ENCODE measurements at places on chromosomes 6 and 20.

- DNase-seq: no peak
These were observed 16.4 kb downstream of the TAAR2 start for GRCh38 chr6:132607544-132608233.

DNA sequence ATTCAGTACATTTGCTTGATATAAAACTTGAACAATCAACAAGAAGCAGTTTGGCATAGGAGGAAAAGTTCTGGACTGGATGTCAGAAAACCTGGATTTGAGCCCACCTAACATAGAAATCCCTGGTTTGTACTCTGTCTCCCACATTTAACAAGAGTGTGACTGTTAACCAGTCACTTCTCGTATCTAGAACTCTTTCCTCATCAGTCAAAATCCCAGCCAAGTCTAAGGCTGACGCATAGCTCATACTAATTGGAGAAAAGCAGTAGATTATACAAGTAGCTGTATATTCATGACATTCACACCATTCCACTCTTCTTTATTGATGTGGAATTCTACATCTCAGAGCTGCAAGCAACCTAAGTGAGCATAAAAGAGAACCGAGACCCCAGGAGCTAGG is 222.7 kb downstream of the PHACTR1 start:
- DNase-seq: no peak

DNA sequence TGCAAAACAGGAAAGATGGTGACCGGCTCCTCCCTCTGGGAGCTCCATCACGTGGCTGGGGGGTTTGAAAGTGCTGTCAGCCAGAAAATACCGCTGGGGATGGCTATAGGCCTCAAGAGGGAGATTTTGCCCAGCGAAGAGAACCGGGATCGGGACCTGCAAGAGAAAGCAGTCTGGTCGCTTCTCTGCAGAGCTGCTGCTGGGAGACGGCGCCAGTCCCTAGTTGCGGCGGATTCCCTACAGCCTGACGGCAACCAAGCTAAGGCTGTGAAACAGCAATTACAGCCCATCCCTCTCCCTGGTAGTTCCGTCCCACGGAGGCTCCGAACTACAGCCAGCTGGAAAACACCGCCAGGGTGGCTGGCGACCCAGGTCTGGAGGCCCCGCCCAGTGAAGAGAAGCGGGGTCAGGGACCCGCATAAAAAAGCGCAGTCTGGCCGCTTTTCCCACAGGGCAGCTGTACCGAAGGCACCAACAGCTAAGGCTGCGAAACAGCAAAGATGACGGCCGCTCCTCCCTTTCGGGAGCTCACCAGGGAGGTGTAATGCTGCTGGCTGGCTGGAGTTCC is 238.1 kb upstream of the IRAK1BP1 start:
- no peak for DNase-seq

DNA sequence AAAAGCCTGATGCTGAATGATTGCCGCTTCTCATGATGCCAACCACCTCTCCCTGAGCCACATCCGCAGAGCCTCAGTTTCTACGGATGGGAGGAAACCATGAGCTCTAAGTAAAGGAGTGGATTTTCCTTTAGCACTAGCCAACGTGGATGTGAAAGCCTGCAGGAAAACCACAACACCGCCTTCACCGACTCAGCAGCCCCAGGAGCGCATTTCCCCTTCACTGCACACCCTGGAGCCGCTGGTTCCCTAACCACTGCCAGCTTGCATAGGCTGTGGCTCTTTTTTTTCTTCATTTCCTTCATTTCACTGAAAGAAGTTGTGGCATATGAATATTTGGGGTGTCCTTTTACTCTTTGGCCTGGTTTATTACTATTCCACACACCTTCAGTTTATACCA is 50.5 kb upstream of the SSTR4 start:
- no peak for DNase-seq

DNA sequence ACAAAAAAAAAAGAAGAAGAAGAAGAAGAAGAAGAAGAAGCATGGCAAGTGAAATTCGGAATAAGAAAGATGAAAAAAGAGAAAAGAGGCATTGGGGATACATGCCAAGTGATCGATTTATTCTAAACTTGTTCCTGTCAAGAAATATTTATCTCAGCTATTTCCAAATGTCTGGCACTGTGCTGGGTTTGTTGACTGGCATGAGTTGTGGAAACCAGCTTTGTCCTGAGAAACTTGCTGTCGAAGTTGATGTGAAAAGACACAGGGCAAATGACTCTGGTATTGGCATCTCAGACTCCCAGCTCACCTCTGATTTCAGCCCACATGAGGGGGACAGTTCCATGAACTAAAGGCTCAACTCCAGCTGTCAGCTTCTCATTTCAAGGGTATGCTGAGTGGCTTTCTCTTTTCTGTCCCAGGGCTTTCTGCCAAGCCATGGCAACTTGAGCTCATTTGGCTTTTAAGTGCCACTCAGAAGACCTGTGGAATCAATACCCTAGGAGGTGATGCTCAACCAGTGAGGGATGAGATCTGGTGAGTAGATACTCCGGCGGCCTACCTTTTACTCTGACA is 253.3 kb upstream of the JAG1 start:
- DNase-seq: no peak

- no peak for DNase-seq
These were observed 153.5 kb downstream of the CFAP61 start for GRCh38 chr20:20205862-20206236.

DNA sequence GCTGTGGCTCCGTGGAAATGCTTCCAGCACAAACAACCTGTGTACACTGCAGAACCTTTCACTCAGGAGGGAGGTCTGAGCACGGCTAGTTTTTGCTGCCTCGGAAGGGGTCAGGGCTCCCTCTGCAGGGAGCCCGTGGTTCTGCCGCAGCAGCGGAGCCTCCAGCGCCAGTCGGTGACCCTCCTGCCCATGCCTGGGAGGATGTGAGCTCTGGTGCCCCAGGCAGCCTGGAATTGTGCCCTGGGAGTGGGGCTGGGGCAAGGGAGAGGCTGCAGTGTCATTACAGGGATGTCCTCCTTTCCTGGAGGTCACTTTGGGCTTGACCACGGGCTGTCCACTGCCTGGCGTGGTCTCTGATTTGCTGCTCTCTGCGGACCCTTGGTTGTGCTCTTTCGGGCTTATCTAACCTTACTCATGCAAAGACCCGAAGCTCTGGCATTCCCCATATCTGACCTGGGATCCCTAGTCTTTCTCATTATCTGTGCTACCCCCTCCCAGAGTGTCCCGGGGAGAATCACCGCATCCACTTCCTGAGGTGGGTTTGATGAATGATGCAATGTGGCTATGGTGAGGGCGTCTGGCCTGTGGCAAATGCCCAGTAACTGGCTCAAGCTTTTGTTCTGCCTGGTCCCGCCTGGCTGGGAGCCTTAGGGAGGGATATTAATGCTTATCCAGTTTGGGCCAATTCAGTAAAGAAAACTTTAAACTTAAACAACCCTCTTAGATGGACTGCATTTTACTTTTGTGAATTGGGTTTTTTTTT is 59.6 kb upstream of the TAGAP start:
- DNase-seq: peak; percentile 85

DNA sequence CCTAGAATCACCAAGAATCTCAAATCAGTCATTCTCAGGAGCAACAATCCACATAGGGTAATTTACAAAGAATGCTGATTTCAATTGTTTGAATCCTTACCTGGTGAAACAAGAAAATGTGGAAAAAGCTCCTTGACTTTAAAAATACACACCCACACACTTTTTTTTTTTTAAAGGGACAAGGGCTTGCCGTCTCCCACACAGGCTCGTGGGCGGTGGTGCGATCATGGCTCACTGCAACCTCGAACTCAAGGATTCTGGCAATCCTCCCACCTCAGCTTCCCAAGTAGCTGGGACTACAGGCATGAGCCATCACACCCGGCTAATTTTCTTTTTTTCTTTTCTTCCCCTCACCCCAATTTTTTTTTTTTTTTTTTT is 30.7 kb downstream of the PARD6B start:
- DNase-seq: no peak

GRCh38 chr20:25629816-25630499 is 6.1 kb upstream of the NANP start:
- DNase-seq: peak; percentile 7

- DNase-seq: peak; percentile 34
These were observed 13.6 kb downstream of the ITPA start for GRCh38 chr20:3222635-3223600.

GRCh38 chr20:662277-663192 is 9.5 kb upstream of the SRXN1 start:
- DNase-seq: no peak

GRCh38 chr6:25275436-25275835 is 3.7 kb upstream of the CARMIL1 start:
- no peak for DNase-seq

Measured in stimulated activated CD4-positive, alpha-beta T cell treated with anti-CD3 and anti-CD28 coated beads, Interleukin-15, amount 100 ng/mL, for 24 hours (primary cell).